Purkinje cell (primary cell): ENCODE measurements at places on chromosomes 1 and 21. TPM values are rescaled to one million over a fixed set of nuclear protein-coding genes. Genes with fewer than 3 reads are reported as not detected.

The MTARC2 gene
- 4.8 and 5.8 TPM in 2 replicates for polyA plus RNA-seq

The MLLT11 gene
- 149 and 204 TPM in 2 replicates for polyA plus RNA-seq

The CCDC18 gene
- polyA plus RNA-seq = 2.4 and 2.6 TPM in 2 replicates

The EDEM3 gene
- 62.3 and 65.0 TPM in 2 replicates for polyA plus RNA-seq
